Activated T-helper 17 cell treated with anti-CD3 and anti-CD28 coated beads, Interleukin-2, amount 50 U/mL, for 72 hours (primary cell): ENCODE measurements at places on chromosomes 6 and 20. TPM values are rescaled to one million over a fixed set of nuclear protein-coding genes. Genes with fewer than 3 reads are reported as not detected.

DNA sequence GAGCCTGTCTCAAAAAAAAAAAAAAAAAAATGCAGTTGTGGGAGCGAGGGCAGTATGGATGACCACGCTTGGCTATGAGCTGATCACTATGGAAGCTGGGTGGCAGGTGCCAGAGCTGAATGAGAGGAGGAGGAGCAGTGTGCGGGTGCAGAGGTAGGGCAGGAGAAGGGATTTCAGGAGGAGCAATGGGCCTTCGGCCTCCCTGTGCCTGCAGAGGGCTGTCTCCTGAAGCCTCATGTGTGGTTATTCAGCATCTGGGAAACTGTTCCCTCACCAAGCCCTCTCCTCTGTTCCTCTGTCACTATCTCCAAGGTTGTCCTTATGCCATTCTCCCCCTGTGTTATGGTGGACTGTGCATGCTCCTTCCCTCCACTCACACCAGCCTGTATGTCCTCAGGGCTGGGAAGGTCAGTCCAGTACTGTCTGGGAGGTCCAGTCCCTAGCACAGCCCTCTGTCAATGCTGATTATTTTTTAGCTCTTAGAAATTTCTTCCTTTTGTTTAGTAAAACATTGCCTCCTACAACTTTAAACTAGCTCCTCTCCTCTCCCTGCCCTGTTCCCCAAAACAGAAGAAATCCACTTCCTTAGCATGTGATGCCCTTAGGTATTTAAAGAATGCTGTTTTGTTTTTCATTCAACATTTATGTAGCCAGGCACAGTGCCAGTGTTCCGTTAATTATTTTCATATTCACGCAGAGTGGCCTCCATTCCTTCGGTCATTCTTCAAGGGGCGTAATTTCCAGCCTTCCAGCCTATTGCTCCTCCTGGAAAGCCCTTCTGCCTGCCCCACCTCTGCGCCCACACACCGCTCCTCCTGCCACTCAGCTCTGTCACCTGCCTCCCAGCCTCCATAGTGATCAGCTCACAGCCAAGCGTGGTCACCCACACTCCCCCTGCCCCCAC is 48.9 kb downstream of the CNBD2 start:
- no peaks in the 10 kb centered on the region for H3K27me3 ChIP-seq
- no peaks in the 10 kb centered on the region for H3K4me1 ChIP-seq
- no peak overlapping the region for H3K27ac ChIP-seq
- ATAC-seq, result no peak
- no peak overlapping the region for H3K4me3 ChIP-seq

DNA sequence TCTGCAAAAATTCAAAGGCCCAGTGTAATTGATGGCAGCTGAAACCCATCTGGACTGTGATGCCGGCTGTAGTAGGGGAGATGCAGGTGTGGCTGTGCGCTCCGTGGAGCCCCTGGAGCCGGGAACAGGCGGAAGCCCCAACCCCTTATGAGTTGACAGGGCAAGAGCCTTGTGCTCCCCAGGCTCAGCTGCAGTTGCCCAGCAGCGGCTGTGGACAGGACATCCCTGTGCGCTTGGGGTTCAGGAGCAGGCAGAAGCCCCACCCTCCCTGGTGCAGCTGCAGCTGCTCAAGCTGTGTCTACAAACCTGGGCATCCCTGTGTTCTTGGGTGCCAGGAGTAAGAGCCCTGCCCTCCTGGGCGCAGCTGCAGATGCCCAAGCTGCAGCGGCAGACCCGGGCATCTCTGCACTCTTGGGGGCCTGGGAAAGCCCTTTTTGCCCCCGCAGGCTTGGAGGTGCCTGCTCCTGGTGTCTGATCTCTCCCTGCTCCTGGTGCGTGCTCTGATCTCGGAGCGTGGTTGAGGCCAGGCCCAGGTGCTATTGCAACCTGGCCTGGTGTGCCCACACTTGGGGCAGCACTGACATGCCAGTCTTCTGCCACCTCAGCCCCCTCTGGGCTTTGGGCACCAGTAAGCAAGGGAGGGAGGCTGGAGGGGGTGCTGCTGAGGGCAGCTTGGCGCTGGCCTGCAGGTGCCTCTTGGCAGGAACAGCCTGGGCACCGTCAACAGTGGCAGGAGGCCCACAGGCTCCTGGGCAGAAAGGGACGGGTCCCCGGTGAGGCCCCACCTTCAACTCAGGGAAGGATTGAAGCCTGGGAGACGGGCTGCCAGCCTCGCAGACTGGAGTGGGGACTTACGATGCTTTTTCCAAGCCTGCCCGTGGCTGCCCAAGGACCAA is 30.3 kb downstream of the OR2J2 start:
- H3K4me1 ChIP-seq, result no peaks in the 10 kb centered on the region
- H3K36me3 ChIP-seq, result no peaks in the 10 kb centered on the region
- peaks cover 4% of the 10 kb centered on the region for H3K27me3 ChIP-seq

DNA sequence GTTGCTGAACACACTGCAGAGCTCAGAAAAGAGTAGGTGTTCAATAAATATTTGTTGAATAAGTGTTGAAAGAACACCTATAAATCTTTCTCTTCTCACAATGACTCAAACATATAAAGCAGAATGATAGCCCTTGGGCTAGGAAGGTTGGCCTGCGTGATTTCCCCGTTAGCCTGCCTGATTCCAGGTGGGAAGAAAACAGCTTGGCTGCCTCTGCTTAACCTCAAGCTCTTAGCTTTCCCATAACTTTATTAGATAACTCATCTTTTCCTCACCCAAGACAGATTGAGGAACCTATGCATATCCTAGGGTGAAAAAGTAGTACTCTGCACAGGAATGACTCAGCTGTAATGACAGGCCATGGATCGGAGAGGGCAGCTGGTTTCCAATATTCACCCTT is 300.3 kb upstream of the ID4 start:
- no peaks in the 10 kb centered on the region for H3K27me3 ChIP-seq
- no peaks in the 10 kb centered on the region for H3K4me1 ChIP-seq
- H3K4me3 ChIP-seq, result no peak overlapping the region
- ATAC-seq, result no peak

DNA sequence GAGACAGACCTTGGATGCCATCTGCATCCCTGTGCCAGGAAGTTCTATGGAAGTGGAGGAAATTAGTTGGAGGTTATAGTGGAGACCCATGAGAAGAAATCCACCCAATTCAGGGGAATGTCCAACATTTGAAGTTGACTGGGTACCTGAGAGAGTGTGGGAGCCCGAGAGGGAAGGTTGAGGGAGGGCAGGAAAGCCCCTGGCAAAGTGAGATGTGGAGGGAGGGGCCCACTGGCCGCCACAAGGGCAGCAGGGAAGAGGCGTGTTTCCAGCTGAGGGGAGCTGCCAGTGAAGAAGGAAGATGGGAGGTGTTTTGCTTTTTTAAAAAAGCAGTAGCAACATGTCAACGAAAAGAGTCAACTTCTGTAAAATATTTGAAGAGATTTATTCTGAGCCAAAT is 16.3 kb upstream of the SERPINB9 start:
- peak overlapping the region; percentile 3 for H3K27ac ChIP-seq
- H3K27me3 ChIP-seq, result no peaks in the 10 kb centered on the region
- peaks cover 9% of the 10 kb centered on the region for H3K4me1 ChIP-seq
- H3K4me3 ChIP-seq, result peak overlapping the region; percentile 52
- H3K36me3 ChIP-seq, result no peaks in the 10 kb centered on the region

DNA sequence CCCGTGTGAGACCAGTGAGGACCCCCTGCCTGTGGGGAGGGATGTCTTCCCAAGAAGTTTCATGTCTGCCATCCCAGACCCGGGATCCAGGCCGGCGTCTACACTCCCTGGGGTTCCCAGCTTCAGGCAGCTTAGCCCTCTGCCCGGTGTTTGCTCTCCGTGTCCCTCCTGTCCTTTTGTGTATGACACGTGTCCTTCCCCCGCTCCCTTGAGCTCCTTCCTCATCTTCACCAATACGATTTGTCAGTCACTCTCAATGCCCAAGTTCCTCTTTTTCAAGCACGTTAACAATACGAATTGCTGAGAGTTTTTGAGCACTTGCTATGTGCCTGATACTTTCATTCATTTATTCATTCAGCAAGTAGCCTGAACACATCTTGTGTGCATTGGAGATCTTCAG is 115.6 kb upstream of the PTPN1 start:
- ATAC-seq, result no peak
- H3K4me1 ChIP-seq, result no peaks in the 10 kb centered on the region
- peaks cover 3% of the 10 kb centered on the region for H3K27me3 ChIP-seq
- H3K36me3 ChIP-seq, result no peaks in the 10 kb centered on the region
- H3K27ac ChIP-seq, result no peak overlapping the region
- no peak overlapping the region for H3K4me3 ChIP-seq

- H3K27me3 ChIP-seq, result peaks cover 9% of the 10 kb centered on the region
- H3K36me3 ChIP-seq, result no peaks in the 10 kb centered on the region
- no peak for ATAC-seq
- no peak overlapping the region for H3K4me3 ChIP-seq
- peaks cover 4% of the 10 kb centered on the region for H3K4me1 ChIP-seq
Observed at GRCh38 chr6:79375635-79376337, 141.3 kb upstream of the HMGN3 start.

DNA sequence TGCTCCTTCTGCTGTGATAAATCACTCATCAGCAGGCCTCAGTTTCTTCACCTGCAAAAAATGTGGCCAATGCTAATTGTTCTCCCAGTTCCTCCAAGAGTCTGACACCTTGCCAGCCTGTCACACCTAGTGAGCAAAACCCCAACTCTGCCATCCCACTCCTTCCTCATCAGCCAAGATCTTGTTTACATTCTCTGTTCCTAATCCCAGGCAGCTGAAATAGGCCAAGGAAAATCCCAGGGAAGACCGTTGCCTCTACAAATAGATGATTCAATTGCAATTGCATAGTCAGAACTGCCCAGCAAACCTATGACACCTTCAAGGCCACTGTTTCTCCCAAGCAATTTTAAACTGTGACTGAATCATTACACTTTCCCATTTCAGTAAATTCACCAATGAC is 78.7 kb downstream of the GMDS start:
- H3K27ac ChIP-seq, result no peak overlapping the region
- H3K4me1 ChIP-seq, result peaks cover 14% of the 10 kb centered on the region
- no peaks in the 10 kb centered on the region for H3K27me3 ChIP-seq
- no peaks in the 10 kb centered on the region for H3K36me3 ChIP-seq
- ATAC-seq, result no peak

GRCh38 chr20:64005394-64005793 is 24.5 kb downstream of the PRPF6 start:
- ATAC-seq, result peak; percentile 34
- peaks cover 100% of the 10 kb centered on the region for H3K36me3 ChIP-seq
- no peaks in the 10 kb centered on the region for H3K27me3 ChIP-seq
- H3K4me3 ChIP-seq, result peak overlapping the region; percentile 33

DNA sequence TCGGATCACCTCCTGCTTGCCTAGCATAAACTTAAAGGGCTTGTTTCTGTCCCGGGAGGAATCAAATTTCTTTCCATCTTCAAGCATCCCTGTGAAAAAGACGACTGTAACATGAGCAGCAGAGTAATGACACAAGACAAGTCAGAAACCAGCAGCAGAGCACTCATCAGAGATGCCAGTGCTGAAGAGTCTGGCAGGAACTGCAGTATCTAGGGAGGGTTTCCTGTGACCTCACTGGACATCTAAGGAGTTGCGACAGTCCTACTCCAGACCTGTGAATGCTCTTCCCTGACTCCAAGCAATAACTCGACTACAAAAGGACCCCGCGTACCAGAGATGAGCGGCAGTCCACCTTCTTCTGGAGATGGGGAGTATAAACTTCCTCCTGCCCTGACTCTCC is 17.3 kb downstream of the FKBP1A start:
- H3K27me3 ChIP-seq, result no peaks in the 10 kb centered on the region
- peaks cover 100% of the 10 kb centered on the region for H3K36me3 ChIP-seq
- peaks cover 54% of the 10 kb centered on the region for H3K4me1 ChIP-seq

DNA sequence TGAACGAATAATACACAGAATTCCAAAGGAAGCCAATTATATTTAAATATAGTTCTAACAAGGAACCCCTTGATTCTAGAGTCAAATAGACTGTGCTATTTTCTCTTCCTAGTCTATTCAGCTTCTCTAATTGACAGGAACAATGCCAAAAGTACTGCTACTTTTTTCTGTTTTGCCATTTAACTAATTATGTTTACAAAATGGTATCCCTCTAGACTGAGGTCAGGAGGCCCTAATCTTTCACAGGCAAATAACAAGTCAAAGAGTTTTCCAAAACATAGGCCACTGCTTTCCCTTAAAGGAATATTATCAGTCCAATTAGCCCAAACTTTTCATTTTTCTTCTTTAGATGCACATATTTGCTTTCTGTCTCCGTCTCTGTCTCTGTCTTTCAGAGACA is 539.3 kb downstream of the RFPL4B start:
- H3K4me3 ChIP-seq, result no peak overlapping the region
- no peaks in the 10 kb centered on the region for H3K36me3 ChIP-seq
- H3K27ac ChIP-seq, result no peak overlapping the region
- no peak for ATAC-seq
- no peaks in the 10 kb centered on the region for H3K27me3 ChIP-seq

- H3K36me3 ChIP-seq, result peaks cover 4% of the 10 kb centered on the region
- H3K27ac ChIP-seq, result peak overlapping the region; percentile 54
- ATAC-seq, result peak; percentile 88
- peak overlapping the region; percentile 31 for H3K4me3 ChIP-seq
- H3K27me3 ChIP-seq, result no peaks in the 10 kb centered on the region
Observed at GRCh38 chr6:108348655-108349349, 53.9 kb downstream of the AFG1L start.

DNA sequence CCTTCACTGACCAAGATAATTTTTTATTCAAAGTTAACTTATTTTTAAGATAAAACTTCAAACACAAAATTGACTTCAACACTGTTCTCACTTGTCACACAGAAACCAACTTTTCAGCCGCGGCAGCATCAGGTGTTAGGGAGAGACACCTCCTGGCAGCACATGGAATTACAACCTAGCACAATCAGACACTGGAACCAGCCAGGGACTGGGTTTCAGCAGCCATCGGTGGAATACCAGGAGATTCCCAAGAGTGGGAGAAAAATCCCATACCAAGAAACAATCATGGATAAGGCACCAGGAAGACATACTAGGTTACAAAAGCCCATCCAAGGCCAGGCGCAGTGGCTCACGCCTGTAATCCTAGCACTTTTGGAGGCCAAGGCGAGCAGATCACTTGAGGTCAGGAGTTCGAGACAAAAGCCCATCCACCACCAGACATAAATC is 70.0 kb downstream of the SNX5 start:
- H3K36me3 ChIP-seq, result no peaks in the 10 kb centered on the region
- no peak overlapping the region for H3K27ac ChIP-seq
- no peak overlapping the region for H3K4me3 ChIP-seq
- H3K4me1 ChIP-seq, result peaks cover 17% of the 10 kb centered on the region

- no peak for ATAC-seq
- H3K4me1 ChIP-seq, result no peaks in the 10 kb centered on the region
- H3K27ac ChIP-seq, result no peak overlapping the region
- H3K27me3 ChIP-seq, result peaks cover 3% of the 10 kb centered on the region
- H3K4me3 ChIP-seq, result no peak overlapping the region
Observed at GRCh38 chr20:23564927-23565326, 3.4 kb downstream of the CST9L start.

DNA sequence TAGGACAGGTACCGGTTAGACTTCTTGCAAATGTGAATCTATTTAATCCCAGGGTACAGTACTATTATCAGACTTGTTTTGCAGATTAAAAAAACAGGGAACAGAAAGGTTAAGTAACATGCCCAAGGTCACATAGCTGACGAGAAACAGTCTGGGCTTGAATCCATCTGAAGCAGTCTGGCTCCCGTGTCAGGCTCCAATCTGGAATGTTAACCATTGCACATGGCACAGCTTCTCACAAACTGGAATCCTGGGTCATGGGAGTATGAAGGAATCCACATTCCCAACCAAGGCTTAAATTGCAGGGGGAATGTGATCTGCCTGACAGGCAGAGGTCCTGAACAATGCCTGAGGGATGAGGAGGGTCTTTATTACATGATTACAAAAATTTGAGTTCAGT is 187.5 kb upstream of the SPTLC3 start:
- no peaks in the 10 kb centered on the region for H3K36me3 ChIP-seq
- H3K27me3 ChIP-seq, result no peaks in the 10 kb centered on the region
- H3K27ac ChIP-seq, result no peak overlapping the region
- no peak overlapping the region for H3K4me3 ChIP-seq
- no peak for ATAC-seq

DEFB121 gene
- total RNA-seq, result not detected

EMILIN3 gene
- not detected for total RNA-seq

CGAS gene
- 37.5 TPM for total RNA-seq

IGF2R gene
- 68.2 TPM for total RNA-seq

UFL1 gene
- 26.3 TPM for total RNA-seq

YWHAB gene
- total RNA-seq, result 236 TPM
